NCI-H1105 (cell line): ENCODE measurements at places on chromosomes 2 and 18.

DNA sequence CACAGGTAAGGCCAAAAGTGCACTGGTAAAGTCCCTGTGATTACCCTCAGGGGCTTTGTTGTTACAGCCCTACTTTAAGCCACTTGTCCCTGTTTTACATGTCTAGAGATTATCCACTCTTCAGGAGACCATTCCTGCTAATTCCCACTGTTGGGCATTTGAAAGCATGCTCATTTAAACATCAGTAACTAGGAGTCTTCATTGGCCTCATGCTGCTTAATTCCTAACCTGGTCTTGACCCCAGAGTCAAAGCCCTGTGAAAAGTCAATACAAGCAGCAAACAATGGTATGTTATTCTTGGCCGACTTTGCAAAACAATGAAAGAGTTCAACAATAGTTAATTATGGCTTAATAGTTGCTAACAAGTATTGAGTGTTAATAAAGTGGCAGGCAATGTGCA lies 23.2 kb downstream of the AFF3 start:
- DNase-seq: no peak

- DNase-seq: no peak
Observed at GRCh38 chr18:22159014-22159413, 10.4 kb upstream of the GATA6 start.

GRCh38 chr2:127015106-127015910 lies 91.6 kb downstream of the BIN1 start:
- DNase-seq: no peak

GRCh38 chr2:105748566-105748965 lies 3.9 kb downstream of the NCK2 start:
- DNase-seq: no peak

GRCh38 chr18:77061946-77062517 lies 70.6 kb downstream of the MBP start:
- DNase-seq: no peak

GRCh38 chr2:219919506-219919905 lies 292.1 kb downstream of the SLC4A3 start:
- no peak for DNase-seq
